Germinal center (tissue), 1 donor: ENCODE measurements at places on chromosomes 2 and 18.

- DNase-seq = no peak
These were observed 159.8 kb downstream of the EN1 start for GRCh38 chr2:118687698-118688097.

DNA sequence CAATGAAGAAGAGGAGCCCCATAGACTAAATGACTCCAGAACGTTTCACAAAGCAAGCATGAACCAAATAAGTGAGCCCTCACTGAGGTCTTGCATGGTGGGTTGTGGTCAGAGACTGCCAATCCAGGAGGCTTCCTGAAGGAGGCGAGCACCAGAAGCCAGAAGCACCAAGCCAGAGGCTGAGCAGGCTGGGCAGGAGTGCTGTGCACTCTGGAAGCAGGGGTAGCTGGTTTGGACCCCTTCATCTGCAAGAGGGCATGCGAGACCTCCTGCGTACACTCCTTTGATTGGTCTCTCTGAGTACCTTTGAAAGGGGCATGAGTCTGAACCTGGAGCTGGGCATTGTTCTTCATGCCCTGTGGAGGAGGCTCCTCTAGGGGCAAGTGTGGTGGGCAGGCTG, 192.5 kb downstream of the HAUS1 start:
- no peak for DNase-seq

DNA sequence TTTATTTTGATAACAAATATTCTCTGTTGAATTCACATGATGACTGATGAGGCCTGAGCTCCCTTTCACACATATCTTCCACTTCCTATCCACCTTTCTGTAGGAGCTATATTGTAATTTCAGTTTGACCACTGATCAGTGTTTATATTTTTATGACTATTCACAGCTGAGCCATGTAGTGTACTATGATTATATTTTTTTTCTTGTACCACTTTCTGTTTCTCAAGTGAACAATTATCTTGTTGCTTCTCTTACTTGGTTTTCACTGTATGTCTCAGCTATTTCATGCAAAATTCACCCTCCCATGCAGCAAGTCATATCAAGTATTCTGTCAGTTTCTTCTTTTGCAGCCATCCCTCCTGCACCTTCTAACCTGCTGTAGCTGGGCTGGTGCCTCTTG, 78.4 kb downstream of the TMEM247 start:
- no peak for DNase-seq

- no peak for DNase-seq
These were observed 83.5 kb upstream of the CD226 start for GRCh38 chr18:70031221-70031620.

DNA sequence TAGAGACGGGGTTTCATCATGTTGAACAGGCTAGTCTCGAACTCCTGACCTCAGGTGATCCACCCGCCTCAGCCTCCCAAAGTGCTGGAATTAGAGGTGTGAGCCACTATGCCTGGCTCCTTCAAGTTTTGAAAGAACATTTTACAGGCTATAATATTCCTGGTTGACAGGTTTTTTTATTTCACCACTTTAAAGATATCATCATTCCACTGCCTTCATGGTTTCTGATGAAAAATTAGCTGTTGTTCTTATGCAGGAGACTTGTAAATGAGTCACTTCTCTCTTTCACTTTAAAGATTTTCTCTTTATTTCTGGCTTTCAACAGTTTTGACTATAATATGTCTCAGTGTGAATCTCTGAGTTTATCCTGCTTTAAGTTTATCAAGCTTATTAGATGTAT, 7.9 kb upstream of the ARPC2 start:
- no peak for DNase-seq

GRCh38 chr18:4781873-4782272, 326.8 kb upstream of the DLGAP1 start:
- DNase-seq = no peak
